ENCODE measurements at places on chromosomes 6 and 20. TPM values are rescaled to one million over a fixed set of nuclear protein-coding genes. Genes with fewer than 3 reads are reported as not detected.

Gene CRIP3
- not detected for total RNA-seq

DNA sequence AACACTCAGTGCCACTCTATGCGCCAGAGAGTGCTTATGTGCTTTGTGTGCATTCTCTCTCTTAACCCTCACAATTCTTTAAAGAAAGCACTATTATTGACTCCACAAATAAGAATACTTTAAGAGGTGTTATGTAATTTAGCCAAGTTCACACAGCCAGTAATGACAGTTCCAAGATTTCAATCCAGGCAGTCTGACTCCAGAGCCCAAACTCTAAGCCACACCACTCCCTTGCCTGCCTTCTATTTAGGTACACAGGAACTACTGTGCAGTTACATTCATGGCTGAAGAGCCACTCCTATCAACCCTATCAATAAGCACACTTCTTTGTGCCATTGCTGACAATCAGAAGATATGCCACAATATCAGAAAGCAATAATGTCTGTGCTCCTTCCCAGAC is 93.3 kb downstream of the PTPRK start:
- DNase-seq: no peak

DNA sequence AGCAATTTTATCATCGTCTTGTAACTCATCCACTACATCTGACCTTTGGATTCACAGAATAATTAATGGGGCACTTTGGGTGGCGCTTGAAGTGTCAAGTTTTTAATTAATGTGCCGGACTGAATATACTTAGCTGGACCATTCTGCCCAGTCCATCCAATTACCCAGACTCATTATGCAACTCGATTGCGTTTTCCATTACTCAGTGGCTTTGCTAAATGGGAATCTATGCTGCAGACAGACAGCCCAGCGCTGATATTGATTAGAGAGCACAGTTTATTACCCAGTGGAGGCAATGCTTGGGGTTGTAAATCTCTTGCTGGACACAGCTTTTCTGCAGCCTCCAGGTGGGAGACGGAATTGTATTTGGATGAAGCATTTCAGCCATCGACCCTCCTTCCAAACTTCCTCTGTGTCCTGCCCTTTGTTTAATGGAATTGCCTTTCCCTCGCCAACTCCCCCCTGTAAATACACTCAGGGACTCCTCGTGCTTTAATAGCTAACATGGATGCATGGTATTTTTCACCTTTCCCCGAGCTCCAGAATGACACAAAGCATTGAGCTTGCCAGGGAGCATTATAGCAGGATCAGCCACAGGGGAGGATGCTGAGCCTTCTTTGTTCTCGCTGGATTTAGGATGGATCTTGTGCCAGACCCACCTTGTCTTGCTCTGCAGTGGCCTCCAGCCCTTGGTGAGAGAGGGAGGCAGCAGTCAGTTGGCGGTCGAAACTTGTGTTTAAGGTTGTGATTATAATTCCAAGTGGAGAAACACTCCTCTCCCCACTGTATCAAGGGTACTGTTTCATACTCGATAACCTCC is 59.7 kb downstream of the EDN3 start:
- no peak for DNase-seq

Gene KCNK16
- total RNA-seq: not detected

DNA sequence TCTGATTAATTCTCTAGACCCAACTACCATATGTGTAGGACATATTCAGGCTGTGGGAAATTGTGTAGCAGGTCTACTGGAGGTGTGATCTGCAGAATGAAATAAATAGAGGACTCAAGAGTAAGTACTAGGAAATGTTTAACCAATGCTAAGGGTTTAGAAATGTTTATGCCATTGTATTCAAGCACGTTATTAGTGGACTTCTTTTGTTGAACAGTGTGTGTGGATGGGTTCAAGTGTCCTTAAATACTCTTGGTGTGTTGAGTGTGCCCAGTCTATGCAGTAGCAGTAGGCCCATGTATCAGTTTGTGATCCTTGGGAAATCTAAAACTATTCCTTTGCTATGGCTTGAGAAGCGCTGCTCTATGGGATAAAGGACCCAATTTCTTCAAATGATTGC is 112.1 kb downstream of the FARS2 start:
- no peak for DNase-seq

DNA sequence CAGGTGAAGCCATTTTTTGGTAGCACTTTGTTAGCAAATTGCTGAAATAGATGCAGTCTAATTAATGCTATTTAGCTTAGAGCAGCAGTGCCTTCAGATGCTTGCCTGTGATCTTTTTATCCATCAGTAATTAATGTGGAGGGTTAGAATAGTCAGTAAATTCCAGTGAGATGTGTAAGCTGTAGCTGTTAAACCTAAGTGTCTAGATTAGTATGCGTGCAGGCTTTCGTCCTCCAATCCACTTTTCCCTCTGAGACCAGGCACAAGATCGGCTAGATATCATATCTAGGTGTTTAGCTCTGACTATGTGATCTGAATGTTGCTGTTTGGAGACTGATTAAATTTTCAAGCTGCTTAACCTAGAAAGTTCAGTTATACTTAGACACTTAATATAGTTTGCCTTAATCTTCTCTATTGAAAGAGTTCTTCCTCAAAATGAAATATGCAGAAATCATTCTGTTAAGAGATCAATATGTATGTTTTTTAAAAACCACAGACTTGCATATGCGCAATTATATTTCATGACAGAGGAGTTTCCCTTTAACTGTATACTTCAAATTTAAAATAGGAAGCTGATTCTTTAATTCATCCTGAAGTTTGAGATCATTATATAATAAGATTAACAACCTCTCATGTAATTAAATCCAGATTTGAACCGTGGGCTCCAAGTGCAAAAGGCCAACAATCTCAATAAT is 41.2 kb downstream of the XRN2 start:
- no peak for DNase-seq

Gene MEI4
- not detected for total RNA-seq

DNA sequence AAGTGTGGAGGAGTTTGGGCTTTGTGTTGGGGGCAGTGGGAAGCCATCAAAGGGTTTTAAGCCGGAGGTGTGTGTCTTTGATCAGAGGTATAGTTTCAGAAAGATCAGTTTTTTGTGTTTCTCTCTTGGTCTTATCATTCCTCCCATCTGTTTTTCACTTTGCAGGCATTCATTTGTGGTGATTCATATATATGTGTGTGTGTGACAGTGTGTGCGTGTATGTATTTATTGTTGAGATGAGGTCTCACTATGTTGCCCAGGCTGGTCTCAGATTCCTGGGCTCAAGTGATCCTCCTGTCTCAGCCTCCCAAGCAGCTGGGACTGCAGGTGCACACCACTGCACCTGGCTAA is 11.1 kb upstream of the SERINC3 start:
- peak; percentile 15 for DNase-seq

- peak; percentile 84 for DNase-seq
These were observed 1.6 kb downstream of the ZBTB2 start for GRCh38 chr6:151389618-151390275.

Gene SPAG4
- total RNA-seq: 1.6 TPM

Gene RBL1
- total RNA-seq: 9.2 TPM

DNA sequence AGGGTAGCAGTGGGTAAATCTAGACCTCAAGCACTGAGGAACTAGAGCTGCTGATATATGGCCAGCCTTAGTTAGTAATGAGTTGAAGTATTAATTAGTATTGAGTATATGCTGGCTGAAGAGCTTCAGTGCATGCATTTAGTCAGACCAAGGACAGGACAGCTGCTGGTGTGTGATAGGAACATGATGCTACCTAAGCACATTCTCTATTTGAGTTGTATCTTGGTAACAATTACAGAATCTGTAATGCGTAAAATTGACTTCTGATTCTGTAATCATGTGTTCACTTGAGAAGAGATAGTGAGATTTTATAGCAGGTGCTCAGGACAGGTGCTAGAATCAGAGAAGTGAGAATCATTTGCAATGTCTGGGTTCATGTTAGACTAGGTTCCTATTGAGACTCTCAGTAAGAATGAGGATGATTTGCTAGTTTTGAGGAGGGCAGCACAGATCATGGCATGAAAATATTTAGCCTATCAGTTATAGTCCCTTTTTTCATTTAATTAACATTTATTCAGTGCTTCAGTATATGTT is 369.4 kb upstream of the HS3ST5 start:
- no peak for DNase-seq

GRCh38 chr20:34571753-34572152 is 13.2 kb downstream of the MAP1LC3A start:
- no peak for DNase-seq

DNA sequence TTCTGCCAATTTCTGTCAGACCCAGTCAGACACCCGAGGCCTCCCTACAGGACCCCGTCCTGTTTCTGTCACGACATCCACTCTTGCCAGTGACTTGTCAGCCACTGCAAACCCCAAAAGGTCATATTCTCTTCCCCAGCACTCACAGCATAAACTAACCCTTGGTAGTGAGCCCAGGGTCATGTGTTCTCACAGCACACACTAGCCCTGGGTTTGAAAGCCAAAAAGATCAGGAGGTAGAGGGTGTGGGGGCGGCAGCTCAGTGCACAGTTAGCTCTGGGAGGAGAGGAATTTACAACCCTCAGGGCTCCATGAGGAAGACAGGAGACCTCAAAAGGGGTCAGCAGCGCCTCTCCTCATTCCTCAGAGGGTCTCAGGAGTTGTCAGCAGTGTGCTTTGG is 9.9 kb upstream of the SNX9 start:
- DNase-seq: no peak

DNA sequence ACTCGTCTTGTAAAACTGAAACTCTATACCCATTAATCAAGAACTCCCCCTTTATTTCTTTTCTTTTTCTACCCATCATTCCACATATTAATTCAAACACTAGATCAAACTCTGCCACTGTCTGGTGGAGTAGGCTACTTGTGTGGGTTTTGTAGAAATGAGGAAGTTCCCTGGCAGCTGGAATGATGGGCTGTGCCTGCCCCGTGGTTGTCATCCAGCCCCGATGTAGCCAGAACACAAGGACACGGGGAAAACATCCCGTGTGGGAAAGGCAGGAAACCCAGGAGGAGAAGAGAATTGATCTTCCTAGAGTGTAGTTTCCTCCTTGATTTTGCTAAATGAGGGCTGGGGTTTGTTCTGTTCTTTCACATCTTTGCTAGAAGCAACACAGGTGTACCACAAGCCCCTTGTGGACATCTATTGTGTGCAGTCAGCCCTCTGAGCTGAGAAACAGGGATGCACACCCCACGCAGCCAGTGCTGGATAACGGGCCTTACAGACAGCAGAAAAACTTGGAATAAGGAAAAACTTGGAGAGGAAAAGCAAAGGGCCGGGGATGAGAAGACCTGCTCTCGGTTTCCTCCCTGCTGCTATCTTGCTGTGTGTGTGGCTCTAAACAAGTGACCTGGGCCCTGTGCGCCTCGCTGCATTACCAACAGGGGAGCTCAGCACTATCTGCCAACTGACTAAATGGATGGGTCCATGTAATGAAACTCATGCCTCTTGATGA is 88.0 kb downstream of the SCML4 start:
- DNase-seq: no peak

Gene TTLL9
- total RNA-seq: not detected

Gene TUBB1
- total RNA-seq: not detected

GRCh38 chr20:60254901-60255411 is 296.7 kb downstream of the CDH26 start:
- peak; percentile 69 for DNase-seq

Gene SLC44A4
- total RNA-seq: not detected

DNA sequence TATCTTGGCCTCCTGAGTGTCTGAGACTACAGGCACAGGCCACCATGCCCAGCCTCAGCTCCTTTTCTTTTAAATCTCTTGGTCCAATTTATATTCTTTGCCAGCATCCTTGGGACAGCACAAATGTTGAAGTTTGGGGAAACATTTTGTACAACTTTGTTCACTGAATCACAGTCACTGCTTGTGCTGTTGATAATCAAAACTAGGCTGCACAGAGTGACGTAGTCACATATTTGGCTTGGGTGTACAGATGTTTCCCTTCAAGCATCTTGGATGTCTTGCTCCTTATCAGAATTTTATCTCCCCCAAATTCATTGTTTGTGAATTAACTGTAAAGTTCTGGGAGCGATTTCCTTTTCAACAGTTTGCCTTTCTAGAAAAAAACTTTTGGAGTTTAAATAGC is 17.9 kb downstream of the CARMIL1 start:
- DNase-seq: no peak

Gene CALHM6
- total RNA-seq: not detected

DNA sequence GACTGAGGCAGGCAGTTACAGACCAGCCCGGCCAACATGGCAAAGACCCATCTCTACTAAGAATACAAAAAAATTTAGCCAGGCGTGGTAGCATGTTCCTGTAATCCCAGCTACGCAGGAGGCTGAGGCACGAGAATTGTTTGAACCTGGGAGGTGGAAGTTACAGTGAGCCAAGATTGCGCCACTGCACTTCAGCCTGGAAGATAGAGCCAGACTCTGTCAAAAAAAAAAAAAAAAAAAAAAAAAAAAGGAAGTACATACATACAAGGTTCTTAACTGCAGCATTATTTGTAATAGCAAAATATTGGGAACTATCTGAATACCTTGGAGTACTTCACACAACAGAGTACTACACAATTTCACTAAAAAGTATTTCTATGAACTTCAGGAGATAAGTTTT is 183.5 kb upstream of the OLIG3 start:
- peak; percentile 36 for DNase-seq

- no peak for DNase-seq
These were observed 50.3 kb upstream of the ADGRF4 start for GRCh38 chr6:47648031-47648430.
